ENCODE measurements at places on chromosomes 7 and 10.
A peak's percentile ranks its signal among the peaks of the same experiment; 100 is the strongest.

DNA sequence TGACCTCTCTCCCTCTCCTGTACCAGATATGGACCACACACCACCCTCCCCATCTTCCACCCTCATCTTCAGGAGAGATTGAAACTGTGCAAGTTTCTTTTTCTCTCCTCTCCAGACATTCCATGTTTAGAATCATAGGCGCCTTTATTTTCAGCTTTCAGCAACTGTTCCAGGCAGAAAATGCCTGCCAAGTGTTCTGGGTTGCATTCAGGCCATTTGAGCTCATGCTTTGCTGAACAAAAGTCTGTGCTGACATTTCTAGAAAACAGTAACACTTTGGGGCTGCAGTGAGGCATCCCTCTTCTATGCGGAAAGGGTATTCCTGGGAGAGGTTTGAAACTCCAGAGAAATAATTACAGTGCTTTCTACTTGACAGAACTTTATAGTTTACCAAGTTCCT is 361.7 kb downstream of the GPAM start:
- no peak for DNase-seq

DNA sequence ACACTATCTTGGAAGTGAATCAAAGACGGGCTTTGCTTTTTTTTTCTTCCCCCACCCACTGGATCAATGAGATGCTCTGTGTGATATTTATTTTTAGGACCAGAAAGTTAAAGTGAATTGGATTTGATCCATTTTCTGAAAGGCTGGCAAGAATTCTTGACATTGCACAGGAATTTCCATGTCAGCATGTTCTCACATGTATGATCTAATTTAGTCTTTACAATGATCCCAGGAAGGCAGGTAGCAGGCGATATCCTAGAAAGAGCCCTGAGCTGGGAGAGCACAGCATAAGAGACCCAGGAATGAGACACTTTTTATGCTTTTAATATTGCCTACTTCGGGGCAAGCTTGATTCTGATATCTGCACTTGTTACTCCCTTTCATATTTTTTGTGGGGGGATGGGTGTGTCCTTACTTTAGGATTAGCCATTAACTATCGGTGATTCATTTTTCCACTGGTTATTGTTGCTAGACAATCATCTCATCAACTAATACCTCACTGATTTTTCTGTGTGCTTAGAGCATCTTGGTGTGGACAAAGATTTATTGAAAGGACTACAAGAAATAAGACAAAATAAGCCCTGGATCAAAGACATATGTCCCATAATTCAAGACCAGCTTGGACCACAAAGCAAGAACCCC is 58.1 kb downstream of the NRP1 start:
- peak; percentile 53 for DNase-seq

GRCh38 chr10:128055061-128055868 is 71.0 kb downstream of the MKI67 start:
- no peak for DNase-seq

DNA sequence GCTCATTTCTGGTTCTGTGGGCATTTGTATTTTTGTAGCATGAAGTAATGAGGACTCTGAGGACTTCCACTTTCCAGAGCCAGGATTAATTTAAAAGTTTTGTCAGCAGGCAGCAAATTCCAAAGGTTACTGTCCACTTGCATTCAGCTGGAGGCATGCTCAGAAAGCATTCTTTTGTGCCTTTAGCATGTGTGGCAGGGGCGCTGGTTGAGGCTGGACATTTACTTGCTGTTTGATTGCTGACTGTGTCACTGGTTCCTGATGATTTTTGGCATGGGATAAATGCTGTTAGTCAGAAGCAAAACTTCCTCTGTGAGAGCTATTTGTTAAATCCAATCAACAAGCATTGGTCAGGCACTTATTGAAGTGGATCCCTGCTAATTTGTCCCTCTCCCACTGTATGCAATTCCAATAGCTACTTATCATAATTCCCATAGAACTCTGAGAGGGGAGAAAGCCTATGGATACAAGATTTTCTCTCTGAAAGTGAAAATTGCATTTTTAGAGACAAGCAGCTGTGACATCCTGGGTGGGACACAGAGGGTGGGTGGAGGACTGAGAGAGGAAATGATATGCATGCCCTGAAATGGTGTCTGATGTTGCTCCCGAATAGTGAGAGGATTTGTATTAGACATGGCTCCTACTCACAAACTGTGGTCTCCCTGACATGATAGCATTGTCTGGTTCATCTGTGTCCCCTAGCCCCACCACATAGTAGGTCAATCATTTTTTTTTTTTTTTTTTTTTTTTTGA is 161.2 kb upstream of the WDR11 start:
- no peak for DNase-seq

DNA sequence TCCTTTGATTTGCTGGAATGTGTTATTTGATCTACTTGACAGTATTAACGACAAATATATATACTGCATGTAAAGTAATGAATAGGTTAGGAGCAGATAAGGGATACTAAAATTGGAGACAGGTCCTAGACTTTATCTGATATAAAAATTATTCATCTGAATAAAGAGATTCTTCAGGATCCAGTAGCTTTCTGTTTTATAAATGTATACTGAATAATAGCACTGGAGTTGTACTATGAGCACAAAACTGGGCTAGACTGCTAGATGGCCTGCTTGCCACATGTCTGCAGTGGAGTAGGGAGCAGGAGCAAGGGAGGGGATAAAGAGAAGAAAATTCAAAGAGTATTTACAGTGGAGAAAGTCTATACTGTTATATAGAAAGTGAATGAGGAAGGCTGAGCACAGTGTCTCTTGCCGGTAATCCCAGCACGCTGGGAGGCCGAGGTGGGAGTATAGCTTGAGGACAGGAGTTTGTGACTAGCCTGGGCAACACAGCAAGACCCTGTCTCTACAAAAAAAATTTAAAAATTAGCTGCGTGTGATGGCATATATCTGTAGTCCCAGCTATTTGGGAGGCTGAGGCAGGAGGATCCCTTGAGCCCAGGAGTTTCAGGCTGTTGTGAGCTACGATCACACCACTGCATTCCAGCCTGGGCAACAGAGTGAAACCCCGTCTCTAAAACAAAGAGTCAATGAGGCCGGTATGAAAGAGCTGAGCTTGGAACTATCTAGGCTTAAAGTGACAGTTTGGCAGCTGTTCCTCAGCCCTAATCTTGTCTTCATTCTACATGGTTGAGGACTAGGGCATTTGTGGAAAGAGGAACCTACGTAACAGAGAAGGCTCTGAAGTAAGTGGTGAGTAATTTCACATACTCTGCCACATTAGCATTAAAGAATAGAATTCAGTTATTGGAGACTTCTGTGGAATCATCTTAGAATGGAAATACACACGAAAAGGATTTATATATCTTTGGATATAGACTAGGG is 41.8 kb downstream of the CD36 start:
- no peak for DNase-seq

GRCh38 chr7:124800386-124800785 is 34.8 kb upstream of the GPR37 start:
- no peak for DNase-seq

DNA sequence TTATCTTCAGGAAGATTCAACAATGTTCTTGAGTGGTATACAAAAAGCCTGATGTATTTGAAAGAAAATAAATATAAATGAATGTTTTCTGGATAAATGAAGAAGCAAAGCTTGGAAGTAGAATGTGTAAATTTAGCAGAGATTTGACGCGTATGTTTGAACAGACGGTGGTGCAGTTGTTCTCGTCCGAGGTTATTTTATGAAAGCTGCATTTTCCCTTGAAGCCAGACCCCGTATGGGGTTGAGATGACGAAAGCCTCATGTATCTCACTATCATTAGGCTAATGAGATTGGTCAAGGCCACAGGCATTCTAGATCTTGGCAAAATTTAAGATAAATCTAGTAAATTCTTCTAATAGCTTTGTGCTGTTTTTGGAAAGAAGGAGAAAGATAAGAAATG is 195.2 kb downstream of the NXPH1 start:
- no peak for DNase-seq

DNA sequence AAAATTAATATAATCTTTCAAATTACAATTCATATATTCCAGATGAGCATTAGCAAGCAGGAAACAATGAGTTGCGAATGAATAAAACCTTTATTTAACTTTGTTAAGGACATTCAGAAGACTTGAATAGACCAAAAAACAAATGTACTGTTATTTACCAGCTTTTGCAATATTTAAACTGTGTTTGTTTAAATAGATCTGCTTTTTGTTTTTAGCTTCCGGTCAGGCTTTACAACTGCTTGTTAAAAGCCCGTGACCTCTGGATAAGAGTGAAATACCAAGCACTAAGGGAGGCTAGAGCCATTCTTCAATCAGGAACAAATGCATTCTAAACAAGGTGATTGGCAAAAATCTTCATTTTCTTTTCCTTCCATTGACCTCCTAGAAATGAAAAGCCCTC is 184.9 kb upstream of the GNAI1 start:
- no peak for DNase-seq

GRCh38 chr10:44724415-44725174 is 186.5 kb upstream of the TMEM72 start:
- no peak for DNase-seq

DNA sequence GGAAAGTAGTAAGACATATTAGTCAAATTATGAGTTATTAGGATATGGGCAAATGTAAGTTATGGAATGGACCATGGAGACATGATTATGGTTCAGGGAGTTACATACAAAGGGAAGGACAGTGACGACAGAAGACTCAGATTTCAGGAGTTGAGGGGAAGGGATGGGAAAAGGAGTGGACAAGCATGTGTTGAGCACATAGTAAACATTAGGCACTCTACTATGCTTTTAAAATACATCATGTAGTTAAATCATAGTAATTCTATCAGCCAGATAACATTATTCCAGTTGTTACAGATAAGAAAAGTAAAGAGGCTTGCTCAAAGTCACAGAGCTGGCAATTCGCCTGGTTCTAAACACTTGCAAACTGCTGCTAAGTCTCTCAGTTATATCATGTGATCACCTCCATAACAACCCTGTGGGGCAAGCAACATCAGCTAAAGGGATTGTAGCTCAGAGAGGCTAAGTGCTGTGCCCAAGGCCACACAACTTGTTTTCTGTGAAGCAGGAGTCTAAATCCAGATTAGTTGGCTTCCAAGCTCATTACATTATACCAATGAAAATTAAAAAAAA is 115.2 kb upstream of the MDFIC start:
- no peak for DNase-seq
